ENCODE measurements at places on chromosomes 11 and 22.

- DNase-seq, result no peak
Measured at GRCh38 chr11:68442433-68442832, 18.1 kb upstream of the PPP6R3 start.

GRCh38 chr22:47329727-47330650 is 567.5 kb downstream of the TBC1D22A start:
- DNase-seq, result no peak

DNA sequence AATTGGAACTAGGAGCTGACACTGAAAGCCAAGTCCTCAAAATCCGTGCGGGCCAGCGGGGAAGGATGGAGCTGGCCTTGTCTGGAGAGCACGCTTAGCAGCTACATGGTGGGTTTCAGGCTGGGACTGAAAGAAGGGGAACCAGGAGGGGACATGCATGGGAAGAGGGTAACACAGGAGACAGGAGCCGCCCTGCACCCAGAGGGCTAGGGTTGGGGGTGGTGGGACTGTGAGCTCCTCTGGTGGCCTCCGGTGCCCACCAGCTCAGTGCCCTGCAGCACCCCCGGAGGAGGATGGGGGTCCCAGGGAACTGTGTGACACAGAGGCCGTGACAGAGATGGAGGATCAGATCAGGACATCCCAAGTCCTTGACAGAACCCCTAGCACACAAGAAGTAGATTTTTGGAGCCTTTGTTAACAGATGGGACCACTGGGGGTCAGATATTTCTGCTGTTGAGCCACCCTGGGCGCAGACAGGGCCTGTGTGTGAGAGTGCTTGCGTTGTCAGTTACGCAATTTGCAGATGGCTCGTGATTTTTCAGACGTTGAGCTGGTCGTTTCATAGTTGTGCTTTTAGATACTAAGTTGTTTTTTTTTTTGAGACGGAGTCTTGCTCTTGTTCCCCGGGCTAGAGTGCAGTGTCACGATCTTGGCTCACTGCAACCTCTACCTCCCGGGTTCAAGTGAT is 21.3 kb upstream of the GRAMD4 start:
- no peak for DNase-seq

GRCh38 chr11:33262011-33262645 is 4.9 kb downstream of the HIPK3 start:
- DNase-seq, result peak; percentile 60

GRCh38 chr11:22194306-22194705 is 1.4 kb downstream of the ANO5 start:
- DNase-seq, result no peak

DNA sequence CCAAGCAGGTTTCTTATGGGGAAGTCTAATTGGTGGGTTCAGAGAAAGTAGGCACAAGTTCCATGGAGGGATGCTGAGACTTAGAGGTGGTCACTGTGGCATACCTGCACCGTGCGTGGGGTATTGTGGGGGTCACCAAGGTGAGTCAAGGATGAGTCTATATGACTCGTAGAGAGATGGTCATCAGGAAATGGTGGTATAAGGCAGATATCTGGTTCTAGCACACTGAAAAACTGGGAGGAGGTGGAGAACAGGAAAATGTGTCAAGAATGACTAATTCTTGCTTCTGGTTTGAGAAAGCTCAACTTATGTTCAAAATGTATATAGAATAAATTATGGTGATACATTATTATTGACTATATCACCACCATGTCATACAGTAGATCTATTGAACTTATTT is 258.1 kb downstream of the RAB38 start:
- DNase-seq, result no peak

GRCh38 chr11:117273550-117274289 is 17.4 kb upstream of the BACE1-AS start:
- DNase-seq, result peak; percentile 91

GRCh38 chr11:110935018-110935640 is 222.9 kb upstream of the ARHGAP20 start:
- no peak for DNase-seq

GRCh38 chr11:64341851-64342791 is 2.1 kb downstream of the CCDC88B start:
- DNase-seq, result peak; percentile 89

- no peak for DNase-seq
Measured at GRCh38 chr11:110757066-110757465, 44.8 kb upstream of the ARHGAP20 start.

GRCh38 chr11:83158357-83158786 is 1.4 kb downstream of the PCF11 start:
- no peak for DNase-seq

- peak; percentile 92 for DNase-seq
Measured at GRCh38 chr11:9138612-9139579, 47.5 kb upstream of the SCUBE2 start.

Data from EH (cell line).